ENCODE measurements at places on chromosomes 13 and 19. TPM values are rescaled to one million over a fixed set of nuclear protein-coding genes. Genes with fewer than 3 reads are reported as not detected.

ZNF418 gene
- polyA plus RNA-seq = 0.79 TPM

ZNF730 gene
- 0.04 TPM for polyA plus RNA-seq

TUBB4A gene
- 0.18 TPM for polyA plus RNA-seq

ZNF331 gene
- 21.3 TPM for polyA plus RNA-seq

CGB8 gene
- not detected for polyA plus RNA-seq

ZSWIM9 gene
- polyA plus RNA-seq = 3.0 TPM

KLHL1 gene
- polyA plus RNA-seq = 0.05 TPM

PLIN5 gene
- polyA plus RNA-seq = 66.1 TPM

FXYD3 gene
- polyA plus RNA-seq = 33.6 TPM

NTF4 gene
- not detected for polyA plus RNA-seq

LPAR6 gene
- 26.3 TPM for polyA plus RNA-seq

SLC10A2 gene
- polyA plus RNA-seq = not detected

ZNF790 gene
- 1.3 TPM for polyA plus RNA-seq

SERP2 gene
- 2.5 TPM for polyA plus RNA-seq

FREM2 gene
- 1.1 TPM for polyA plus RNA-seq

ZSCAN4 gene
- polyA plus RNA-seq = 0.67 TPM

PODNL1 gene
- 0.58 TPM for polyA plus RNA-seq

LILRB4 gene
- 5.8 TPM for polyA plus RNA-seq

KCNN1 gene
- polyA plus RNA-seq = 0.06 TPM

N4BP2L1 gene
- 16.5 TPM for polyA plus RNA-seq

COMMD6 gene
- 49.1 TPM for polyA plus RNA-seq

ZNF132 gene
- polyA plus RNA-seq = 0.45 TPM

KLF1 gene
- polyA plus RNA-seq = not detected

DPY19L3 gene
- 8.2 TPM for polyA plus RNA-seq

APC2 gene
- not detected for polyA plus RNA-seq

MIA gene
- polyA plus RNA-seq = 0.67 TPM

SYT3 gene
- polyA plus RNA-seq = 0.24 TPM

SPTBN4 gene
- 4.1 TPM for polyA plus RNA-seq

CLIP3 gene
- 8.8 TPM for polyA plus RNA-seq

MISP gene
- 1.0 TPM for polyA plus RNA-seq

RDH8 gene
- polyA plus RNA-seq = not detected

ZNF471 gene
- polyA plus RNA-seq = 2.8 TPM

INAFM1 gene
- polyA plus RNA-seq = 13.2 TPM

LILRB1 gene
- polyA plus RNA-seq = 6.1 TPM

All from adipose tissue (tissue), 3 donors.